CD8-positive, alpha-beta T cell (primary cell): ENCODE measurements at places on chromosomes 4 and X.

- no peak for DNase-seq
Observed at GRCh38 chr4:61716426-61716825, 516.3 kb downstream of the ADGRL3 start.

DNA sequence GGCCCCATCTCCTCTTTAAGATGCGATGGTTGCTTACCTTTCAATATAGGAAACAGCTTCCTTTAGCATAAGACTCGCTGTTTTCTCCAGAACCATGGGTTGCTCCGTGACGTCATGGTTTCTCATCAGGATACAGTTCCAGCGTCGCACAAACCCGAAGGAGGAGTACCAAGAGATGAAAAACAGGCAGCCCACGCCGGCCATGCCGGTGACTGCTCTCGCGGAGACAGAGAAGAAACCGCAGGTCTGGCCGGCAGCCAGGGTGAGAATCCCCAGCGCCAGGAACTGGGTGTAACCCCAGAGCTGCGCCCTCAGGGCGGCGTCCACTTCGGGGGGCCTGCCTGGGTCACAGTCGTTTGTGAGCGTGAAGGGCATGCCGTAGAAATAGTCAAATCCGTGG, 11.4 kb downstream of the ARSD start:
- no peak for DNase-seq

GRCh38 chr4:54541426-54542118, 116.2 kb upstream of the KIT start:
- DNase-seq = no peak

GRCh38 chr4:140185412-140186081, 31.6 kb upstream of the MAML3 start:
- DNase-seq = no peak

DNA sequence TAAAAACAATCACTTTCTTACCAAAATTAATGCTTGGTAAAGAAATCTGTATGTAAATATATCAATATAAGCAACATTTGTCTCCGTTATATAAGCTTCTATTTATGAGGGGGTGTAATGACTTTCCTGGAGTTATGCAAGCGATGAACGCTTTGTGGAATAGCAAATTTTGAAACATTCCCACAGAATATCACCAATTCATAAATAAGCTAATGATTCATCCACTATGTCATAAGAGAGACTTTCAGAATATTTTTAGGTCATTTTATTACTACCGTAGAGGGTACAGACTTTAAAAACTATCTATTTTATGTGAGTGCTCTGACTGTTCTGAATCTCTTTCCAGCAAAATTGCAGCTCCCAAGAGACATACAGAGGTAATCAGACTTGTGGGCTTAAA, 179.5 kb upstream of the FTHL17 start:
- no peak for DNase-seq

GRCh38 chrX:44775726-44776125, 68.1 kb upstream of the DUSP21 start:
- no peak for DNase-seq

DNA sequence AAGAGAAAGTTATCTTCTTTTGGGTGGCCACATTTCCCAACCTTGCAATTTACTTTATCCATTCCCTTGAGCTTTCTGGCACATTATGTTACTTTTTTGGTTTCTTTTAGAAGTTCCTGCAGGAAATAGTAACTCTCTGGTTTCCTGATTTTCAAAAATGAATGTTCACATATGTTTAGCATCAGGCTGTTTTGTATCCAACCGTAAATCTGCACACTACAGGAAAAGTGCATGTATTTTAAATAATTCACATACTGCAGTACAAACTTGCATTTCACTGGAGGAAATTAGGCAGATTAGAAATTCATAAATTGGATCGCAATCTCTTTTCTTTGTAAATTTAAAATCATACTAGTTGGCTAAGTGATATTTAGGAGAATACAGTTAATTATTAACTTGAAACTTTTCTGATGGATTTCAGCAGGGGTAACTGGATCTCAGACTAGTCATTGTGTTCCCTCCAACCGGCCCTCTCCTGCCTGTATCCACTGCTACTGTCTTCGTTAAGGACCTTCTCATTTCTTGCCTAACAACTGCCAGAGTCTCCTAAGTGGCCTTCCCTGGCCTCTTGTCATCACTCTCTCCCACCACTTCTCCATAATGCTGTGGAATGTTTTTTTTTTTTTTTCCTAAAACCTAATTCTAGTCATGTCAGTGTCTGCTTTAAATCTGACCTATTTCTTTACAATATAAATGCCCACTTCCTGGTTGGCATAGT, 137.2 kb downstream of the UNC5C start:
- DNase-seq = no peak

- no peak for DNase-seq
Observed at GRCh38 chr4:102402223-102402622, 56.9 kb upstream of the SLC39A8 start.

DNA sequence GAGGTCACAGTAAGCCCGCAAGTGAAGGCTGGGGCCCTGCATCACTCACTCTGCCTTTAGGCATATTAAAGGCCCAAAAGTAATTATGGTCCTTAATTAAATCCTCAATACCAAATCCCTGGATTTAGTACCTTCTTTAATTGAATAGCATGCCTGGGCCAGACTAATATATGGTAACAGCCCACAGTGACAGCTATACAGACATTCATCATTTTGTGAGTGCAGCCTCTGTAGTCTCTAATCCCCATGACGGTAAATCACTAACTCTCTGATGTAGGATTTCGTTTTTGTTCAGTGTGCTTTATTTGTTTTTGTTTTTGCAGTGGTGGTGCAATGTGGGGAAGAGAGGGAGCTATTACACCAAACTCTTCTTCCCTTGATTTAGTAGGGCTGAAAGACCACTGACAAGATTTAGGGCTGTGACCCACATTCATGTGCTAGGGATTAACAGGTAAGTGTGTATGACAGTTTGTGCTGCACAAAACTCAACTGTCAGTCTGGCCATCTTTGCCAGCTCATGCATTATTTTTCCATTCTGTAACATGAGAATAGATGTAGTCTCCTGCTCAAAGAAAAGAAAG, 60.6 kb upstream of the SLC39A8 start:
- no peak for DNase-seq

GRCh38 chr4:158519226-158519625, 2.5 kb upstream of the RXFP1 start:
- no peak for DNase-seq

- DNase-seq = no peak
Observed at GRCh38 chr4:152368001-152368400, 167.9 kb downstream of the FBXW7 start.

- no peak for DNase-seq
Observed at GRCh38 chr4:98285676-98286075, 24.5 kb downstream of the RAP1GDS1 start.

- DNase-seq = no peak
Observed at GRCh38 chrX:39654183-39654925, 443.4 kb downstream of the BCOR start.

DNA sequence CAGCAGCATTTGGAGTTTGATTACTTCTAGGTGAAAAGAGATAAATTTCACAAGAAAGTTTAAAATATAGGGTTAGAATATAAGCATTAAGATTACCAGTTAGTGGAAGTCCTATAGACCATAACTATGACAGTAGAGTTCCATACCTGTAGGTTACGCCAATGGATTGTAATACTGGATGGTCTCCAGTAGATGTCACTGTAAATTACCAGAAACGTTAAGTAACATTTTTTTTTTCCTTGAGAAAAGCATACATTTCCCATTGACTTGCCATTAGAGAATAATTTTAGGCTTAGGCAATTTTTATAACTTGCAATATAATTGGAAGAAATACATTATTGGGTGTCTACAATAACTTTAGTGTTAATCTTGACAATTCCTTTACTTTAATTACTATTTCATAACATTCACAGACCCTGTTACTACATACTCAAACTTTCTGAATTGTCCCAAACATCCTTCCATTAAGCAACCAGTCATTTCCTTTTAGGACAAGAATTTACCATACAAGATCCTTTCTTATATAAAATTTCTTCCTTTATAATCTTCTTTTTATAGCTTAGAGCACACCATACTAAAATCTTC, 304.1 kb upstream of the TECRL start:
- DNase-seq = no peak

DNA sequence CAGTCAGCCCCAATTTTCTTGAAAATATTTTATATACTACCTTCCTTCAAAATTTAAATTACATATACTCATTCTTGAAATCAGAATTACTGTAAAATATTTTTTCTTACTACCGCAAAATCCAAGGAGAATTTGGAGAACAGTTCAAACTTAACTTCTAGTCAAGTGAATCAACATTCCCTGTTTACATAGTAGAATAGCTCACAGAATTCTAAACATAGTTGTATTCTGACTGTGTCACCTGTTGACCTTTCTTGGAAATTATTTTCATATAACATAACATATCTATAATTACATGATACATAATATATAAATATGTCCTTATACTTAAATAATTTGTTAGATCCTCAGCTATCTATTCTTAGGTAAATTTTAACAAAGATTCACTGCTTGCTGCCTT, 31.0 kb upstream of the FGF5 start:
- DNase-seq = no peak

GRCh38 chrX:83916525-83916924, 55.6 kb downstream of the CYLC1 start:
- no peak for DNase-seq

GRCh38 chrX:15881381-15881897, 26.8 kb upstream of the AP1S2 start:
- no peak for DNase-seq

DNA sequence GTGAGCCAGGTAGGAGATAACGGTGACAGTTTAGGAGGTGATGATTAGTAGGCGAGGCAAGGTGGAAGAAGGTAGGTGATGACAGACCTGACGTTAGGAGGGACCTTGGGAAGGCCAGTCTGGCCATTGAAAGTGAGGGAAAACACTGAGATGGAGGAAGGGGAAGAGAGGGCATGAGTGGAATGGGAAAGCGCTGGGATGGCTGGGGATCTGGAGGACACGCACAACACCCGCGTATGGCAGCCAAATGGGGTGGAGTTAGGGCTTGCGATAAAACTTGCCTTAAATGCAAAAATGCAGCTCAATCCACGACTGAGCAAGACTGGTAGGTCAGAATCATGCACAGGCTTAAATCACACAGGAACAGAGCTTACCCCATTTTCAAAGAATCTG, 605 bp upstream of the CDKL2 start:
- no peak for DNase-seq

GRCh38 chrX:12378706-12379105, 240.4 kb downstream of the FRMPD4 start:
- DNase-seq = no peak

GRCh38 chr4:174592256-174592984, 70.1 kb upstream of the HPGD start:
- DNase-seq = no peak

- no peak for DNase-seq
Observed at GRCh38 chrX:150696331-150696730, 3.1 kb downstream of the MTMR1 start.

DNA sequence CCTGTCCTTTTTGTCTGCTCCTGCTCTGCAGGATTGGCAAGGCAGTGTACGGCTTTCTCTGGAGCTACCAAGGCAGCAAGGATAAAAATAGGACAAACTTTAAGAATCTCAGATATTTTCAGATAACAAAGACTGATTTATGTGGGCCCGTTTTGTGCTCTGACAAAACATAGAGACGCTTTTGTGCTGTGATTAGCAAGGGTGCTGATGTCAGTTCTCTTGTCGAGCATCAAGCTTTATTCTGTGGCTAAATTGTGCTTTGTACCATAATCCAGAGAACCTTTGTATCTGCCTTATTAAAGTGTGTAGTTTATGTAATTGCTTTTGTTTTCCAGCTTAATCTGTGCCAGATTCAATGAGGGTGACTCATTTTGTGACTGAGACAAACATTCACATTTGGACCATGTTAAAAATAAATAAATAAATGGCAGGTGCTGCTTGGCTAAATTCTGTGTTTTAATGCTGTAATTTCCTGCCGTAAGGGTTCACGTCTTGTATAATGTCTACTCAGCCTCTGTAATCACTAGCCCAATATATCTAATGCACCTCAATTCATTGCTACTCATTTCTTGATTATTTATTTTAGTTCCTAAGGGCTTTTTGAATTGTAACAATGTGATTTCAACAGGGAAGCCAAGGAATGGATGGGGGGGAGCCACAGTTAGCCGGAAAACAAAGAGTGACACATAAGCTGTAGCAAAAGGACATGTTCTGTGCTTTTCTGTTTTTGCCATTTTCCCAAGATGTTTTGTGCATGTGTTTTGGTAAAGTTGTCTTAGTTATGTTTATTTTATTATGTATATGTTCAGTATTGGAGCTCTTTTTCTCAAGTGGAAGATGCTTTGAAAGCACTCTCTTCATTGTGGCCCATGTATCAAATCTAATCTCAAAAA, 75.1 kb downstream of the GAB1 start:
- no peak for DNase-seq

DNA sequence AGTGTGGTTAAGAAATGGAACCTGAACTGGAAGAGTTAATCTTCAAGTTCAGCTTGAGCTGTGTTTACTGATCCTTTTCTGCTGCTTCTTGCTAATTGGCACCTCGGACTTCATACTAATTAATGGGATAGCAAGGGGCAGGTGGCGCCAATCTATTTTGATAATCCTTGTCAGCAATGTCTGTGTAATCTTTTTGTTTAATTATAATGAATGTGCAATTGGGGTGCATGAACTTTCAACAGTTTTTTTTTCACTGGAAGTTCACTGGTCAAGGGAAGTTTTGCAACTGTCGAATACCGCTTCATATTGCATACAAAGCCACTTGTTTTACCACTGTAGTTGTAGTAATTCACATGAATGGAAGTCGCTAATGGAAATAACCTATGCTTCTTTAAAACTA, 261.0 kb downstream of the BMPR1B start:
- no peak for DNase-seq

DNA sequence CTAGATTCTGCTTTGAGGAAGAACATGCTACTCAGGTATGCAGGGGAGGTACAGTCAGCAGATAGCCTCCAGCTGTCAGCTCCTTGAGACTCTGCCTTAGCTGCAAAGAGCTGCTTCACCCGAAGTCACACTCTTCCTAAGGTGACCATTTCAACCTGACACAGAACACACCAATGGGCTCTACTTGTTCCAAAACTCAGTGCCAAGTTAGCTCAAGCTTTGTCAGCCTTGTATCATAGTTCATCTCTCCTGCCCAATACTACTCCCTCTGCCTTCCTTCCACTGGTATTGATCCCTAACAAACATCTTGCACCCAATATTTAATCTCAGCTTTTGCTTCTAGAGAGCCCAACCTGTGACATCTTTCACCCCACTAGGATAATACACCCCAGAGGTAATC, 7.8 kb upstream of the SMARCA1 start:
- DNase-seq = no peak

DNA sequence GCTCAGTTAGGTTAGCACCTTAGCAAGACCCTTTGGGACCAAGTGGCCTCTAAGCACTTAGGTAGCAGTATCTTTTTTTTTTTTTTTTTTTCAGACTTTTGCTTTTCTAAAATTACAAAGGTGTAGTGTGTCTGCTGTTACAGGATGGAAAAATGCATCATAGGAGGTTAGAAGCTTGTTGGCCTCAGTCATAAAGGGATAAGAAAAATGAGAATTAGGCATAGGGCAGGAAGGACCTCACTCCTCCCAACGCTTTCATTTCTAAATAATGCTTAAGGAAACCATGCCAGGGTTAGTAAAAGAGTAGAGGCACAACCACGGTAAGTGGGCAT, 148.4 kb upstream of the PLAC1 start:
- DNase-seq = no peak

- no peak for DNase-seq
Observed at GRCh38 chr4:39484582-39485272, 25.9 kb downstream of the LIAS start.
